ENCODE measurements at places on chromosomes 16 and 17.
A peak's percentile ranks its signal among the peaks of the same experiment; 100 is the strongest.

DNA sequence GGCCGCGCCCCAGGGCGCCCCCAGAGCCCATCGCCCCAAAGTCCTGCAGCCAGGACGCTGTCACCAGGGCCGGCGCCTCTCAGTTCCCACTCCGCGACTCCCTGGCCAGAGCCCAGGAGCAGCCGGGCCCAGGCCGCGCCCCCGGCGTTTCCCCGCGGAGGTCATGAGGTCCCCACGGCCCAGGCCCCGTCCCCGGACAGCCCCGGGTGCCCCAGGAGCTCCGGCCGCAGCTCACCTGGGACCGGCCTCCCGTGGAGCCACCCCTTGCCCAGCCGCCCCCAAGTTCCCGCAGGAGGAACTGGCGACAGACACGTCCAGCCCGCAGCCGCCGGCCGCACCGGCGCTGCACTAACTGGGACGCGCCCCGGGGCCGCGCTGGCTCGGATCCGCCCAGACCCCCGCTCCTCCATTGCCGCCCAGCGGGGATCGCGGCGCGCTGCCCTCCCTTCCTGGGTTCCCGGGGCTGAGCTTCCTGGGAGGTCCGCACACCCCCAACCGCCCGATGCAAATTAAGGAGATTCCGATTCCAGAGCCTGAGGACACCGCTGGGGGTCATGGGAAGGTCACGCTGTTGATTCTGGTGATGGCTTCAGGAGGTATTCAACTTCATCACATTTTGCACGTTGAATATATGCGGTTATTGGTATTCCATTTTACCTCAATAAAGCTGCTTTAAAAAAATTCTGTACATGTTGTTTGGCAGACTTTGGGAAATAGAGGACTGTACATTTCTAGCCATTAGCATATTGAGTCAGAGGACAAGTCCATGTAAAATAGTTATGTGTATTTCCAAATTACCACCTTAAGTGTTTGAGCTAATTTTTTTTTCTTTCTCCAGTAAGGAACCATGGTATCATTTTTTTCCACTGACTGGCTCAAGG, 9.9 kb downstream of the AHSP start:
- no peak for DNase-seq

DNA sequence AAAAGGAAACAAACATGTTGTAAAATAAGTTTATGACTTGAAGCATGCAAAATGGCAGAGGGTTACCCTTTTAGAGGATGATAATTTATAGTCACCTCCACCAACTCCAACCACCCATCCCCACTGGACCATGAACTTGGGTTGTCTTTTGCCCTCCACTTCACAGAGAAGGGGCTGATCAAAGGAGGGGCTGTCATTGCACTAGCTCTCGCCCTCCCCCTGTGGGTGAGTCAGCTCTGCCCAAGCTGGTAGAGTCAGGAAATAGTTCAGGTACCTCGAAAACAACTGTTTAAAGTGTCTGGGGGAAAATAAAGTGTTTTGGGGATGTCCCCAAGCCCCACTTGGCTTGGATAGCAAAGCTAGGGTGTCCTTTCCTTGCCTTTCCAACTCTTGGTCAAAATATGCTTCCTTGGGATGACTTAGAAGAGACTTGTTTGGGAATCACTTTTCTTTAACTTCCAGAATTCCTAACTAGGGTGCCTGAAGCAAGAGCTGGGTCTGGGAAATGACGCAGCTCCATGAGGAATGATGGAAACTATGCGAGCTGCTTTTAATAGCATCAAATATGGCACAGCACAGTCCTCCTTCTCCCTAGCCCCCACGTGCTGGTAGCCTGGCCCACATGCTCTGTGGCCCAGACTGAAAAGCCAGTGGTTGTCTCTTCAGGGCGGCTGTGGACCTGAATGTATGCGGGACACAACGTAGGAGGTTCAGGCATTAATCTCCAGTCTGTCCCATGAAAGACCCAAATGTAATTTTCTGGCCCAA, 40.7 kb downstream of the TBX4 start:
- no peak for DNase-seq

GRCh38 chr16:19127205-19127604, 13.4 kb downstream of the ITPRIPL2 start:
- DNase-seq = peak; percentile 44

- no peak for DNase-seq
Measured at GRCh38 chr17:79927688-79928501, 88.7 kb upstream of the CBX4 start.

- no peak for DNase-seq
Measured at GRCh38 chr16:30767767-30768465, 5.8 kb downstream of the RNF40 start.

- DNase-seq = no peak
Measured at GRCh38 chr16:3623642-3624041, 12.2 kb upstream of the SLX4 start.

- DNase-seq = peak; percentile 53
Measured at GRCh38 chr16:87002717-87003413, 314.3 kb downstream of the C16orf95 start.

DNA sequence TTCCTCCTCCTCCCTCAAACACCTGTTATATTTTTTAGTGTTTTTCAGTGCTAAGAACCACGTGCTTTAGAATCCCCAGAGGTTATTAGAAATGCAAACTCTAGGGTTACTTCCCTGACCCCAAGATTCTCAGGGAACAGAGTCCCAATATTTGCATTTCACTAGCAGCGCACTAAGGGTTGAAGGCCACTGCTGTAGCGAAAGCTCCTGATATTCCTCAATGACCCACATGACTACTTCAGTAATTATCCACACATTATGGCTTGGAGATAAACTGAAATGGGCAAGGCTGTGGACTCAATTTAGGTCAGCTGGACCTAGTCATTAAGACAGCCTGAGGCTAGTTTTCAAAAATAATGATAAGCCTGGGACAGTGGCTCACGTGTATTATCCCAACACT, 78.5 kb upstream of the BCAR1 start:
- DNase-seq = no peak

DNA sequence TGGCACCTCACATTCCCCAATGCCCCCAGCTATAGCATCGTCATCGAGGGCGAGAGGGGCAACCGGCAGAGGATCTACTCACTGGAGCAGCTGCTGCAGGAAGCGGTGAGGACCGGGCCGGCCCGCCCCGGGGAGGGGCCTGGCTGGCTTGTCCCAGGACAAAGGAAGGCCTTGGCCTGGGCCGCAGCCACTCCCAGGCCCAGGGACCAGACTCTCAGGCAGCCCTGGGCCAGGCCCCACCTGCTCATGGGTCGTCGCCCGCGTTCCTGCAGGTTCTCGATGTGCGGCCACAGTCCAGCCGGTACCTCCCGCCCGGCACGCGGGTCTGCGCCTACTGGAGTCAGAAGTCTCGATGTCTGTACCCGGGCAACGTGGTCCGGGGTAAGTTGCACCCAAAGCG, 53.4 kb downstream of the ACTG1 start:
- DNase-seq = no peak

DNA sequence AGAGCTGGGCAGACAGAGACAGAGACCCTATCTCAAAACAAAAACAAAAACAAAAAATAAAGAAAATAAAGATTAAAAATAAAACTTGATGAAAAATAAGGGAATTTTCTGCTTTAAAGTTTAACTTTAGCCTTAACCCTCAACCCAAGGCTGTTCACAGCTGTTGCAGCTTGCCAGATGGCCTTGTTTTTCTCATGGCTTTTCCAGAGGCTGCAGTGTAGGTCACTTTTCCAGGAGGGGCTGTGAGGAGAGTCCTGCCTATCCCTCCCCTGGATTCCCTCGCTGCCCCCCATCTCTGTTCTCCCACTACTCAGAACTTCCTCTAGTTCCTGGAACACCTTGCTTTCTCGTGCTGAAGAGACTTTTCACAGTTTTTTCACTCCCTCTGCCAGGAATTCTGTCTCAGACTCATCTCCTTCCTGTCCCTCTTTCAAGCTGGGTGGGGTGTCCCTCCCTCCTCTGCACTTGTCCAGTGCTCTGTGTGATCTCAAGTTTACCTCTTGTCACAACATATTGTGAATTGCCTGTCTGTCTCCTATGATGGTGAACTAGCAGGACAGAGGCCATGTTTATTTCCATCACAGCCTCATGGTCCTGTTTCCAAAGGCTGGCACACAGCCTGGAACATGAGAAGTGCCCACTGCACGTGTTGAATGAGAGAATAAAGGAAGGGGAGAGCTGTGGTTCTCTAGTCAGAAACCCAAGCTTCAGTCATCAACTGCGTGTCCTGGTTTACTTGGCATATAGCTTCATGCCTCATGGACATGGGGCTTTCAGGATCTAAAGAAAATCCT, 69.9 kb upstream of the MSI2 start:
- DNase-seq = no peak
